ENCODE measurements at places on chromosomes 7 and 10.

DNA sequence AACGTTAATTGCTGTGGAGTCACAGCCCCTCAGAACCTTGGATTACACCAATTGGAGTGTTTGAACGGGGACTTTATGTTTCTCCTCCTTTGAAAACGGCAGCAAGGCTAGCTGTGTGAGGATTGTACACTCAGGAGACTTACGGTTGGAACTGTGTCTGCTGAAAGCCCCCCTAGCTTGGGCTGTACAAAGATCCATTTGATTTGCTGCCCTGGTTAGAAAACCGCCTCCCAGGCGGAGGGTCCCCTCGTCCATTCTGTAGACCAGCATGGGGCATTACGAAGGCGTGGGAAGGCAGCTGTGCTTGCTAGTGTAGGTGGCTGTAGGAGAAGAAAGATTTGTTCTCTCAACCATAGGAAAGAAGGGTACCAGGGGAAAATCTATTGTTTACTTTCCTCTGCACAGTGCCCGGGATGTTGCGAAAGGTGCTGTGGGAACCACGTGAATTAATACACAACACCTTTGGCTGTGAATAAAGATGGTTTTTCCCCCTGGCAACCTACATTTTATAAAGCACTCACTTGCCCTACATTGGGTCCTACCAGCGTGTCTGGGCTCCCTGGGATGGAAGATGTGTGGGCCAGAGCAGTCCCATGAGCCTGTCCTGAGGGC lies 73.4 kb upstream of the BTBD16 start:
- DNase-seq: no peak

GRCh38 chr7:141208539-141208938 lies 134.7 kb downstream of the TMEM178B start:
- peak; percentile 95 for DNase-seq

- no peak for DNase-seq
Observed at GRCh38 chr7:41241641-41242040, 461.2 kb downstream of the INHBA start.

DNA sequence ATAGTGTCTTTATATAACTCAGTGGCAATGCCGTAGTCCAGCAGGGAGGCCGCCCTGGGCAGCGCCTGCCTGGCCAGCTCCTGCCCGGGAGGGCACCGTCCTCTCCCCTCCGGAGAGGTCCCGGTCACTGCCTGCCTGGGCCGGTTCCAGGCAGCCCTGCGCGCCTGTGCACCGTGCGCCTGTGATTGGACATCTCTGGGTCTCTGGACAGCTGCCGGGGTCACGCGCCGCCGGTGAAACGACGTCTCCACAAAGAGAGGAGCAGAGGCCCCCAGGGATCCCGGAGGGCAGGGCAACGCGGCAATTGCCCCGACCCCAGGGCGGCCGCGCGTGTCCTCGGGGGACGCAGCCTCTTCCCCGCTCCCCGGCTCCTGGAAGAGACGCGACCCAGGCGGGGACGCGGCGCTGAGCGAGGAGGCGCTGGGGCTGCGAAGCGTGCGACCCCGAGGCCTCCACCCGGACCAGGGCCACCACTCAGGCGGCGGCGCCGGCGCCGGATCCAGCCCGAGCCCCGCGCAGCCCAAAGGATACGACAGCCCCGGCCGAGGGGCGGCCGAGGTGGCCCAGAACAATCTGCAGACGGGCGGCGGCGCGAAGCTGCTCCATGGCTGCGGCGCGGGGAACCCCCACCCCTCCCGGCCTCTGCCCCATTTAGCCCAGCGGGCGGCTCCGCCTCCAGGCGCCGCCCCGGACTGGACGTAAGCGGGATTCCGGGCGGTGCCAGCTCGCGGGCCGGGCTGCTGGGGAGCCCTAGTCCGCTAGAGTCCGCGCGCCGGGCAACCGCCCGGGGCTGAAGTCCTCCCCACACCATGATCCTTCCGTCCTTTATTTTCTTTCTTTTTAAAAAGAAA lies at the start of gene PHYH:
Gene PHYH (minus strand): TSS at position 628 of the 851 bp plus-strand sequence. CDS start 22 bp downstream, at position 606.
- DNase-seq: peak; percentile 31

DNA sequence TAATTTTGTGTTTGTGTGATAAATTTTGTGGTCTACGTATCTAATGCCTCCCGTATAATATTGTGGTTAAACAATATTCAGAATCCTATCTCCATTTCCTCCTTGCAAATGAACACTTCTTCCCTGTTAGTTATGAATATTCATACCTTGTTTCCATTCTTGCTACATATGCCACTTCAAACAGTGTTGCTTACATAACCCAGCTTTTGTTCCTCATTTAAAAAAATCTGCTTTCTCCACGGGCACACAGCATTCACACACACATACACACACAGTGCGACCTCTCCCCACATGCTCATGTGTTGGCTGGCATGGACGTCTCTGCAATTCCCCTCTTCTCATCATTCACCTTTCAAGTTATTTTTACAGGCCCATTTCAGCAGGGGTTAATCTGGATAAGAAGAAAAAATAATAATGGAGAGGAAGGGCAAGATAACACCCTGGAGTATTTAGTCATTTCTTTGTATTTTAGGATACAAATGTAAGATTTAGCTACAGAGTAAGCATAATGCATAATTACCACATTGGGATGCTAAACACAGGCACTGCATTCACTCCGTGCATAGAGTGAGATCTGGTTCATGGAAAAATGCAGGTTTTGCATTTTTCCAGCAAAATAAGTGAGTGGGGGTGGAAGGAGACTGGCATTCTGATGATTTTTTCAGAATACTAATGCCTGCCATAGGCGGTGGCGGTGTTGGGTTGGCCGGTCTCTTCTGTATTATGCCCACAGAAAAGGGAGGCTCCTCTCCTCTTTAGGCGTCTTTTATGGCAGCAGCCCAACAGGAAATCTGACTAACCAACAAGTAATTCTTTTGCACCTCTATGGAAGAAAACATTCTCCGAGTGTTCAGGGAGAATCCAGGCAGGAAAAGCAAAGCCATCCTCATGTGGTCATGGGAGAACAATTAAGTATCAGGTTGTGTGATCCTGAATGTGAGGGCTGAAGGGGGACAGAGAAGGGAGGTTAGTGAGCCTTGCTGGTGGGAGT lies 31.7 kb upstream of the ELMO1 start:
- no peak for DNase-seq

All from NCI-H2029 (cell line).